ENCODE measurements at places on chromosomes 6 and 20. TPM values are rescaled to one million over a fixed set of nuclear protein-coding genes. Genes with fewer than 3 reads are reported as not detected.

- H3K27me3 ChIP-seq: no peaks in the 10 kb centered on the region
- no peaks in the 10 kb centered on the region for H3K36me3 ChIP-seq
- no peak for DNase-seq
- peaks cover 9% of the 10 kb centered on the region for H3K4me1 ChIP-seq
- no peak overlapping the region for H3K4me3 ChIP-seq
- H3K27ac ChIP-seq: no peak overlapping the region
Measured at GRCh38 chr6:28347119-28347518, 2.6 kb upstream of the ZKSCAN3 start.

- peaks cover 8% of the 10 kb centered on the region for H3K4me1 ChIP-seq
- H3K36me3 ChIP-seq: peaks cover 9% of the 10 kb centered on the region
- H3K27ac ChIP-seq: no peak overlapping the region
- H3K4me3 ChIP-seq: no peak overlapping the region
Measured at GRCh38 chr6:53504512-53504911, 40.4 kb downstream of the GCLC start.

Gene MDN1
- 29.6 TPM for total RNA-seq

Gene DACT2
- 2.8 TPM for total RNA-seq

Gene TFAP2D
- not detected for total RNA-seq
